Psoas muscle (tissue), 8 donors: ENCODE measurements at places on chromosomes 3 and 15. TPM values are rescaled to one million over a fixed set of nuclear protein-coding genes. Genes with fewer than 3 reads are reported as not detected.

The WDR72 gene
- not detected for total RNA-seq

The C3orf70 gene
- total RNA-seq: 0.77 TPM

- H3K4me3 ChIP-seq: no peak overlapping the region
- no peaks in the 10 kb centered on the region for H3K27me3 ChIP-seq
- no peaks in the 10 kb centered on the region for H3K4me1 ChIP-seq
- H3K27ac ChIP-seq: no peak overlapping the region
Measured at GRCh38 chr15:77031376-77032050, 36.6 kb downstream of the PSTPIP1 start.

The ABCC5 gene
- total RNA-seq: 51.6 TPM

DNA sequence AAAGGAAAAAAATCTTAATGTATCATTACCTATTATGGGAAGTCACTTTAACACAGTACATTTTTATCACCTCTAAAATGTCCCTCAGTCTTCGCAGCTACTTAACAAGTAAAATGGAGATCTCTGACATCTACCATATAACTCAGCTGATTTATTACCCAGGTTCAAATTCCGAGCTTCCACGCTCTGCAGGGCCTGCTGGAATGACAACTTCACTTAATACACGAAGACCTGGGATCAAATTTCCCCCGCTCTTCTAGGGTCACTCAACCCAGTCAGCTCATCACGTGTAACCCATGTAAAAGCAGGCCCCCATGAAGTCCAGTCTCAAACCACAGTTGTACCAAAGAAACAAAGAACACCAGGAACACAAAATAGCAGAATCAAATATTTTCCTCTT lies 44.2 kb upstream of the ACP3 start:
- H3K4me3 ChIP-seq: no peak overlapping the region
- H3K36me3 ChIP-seq: no peaks in the 10 kb centered on the region
- H3K27ac ChIP-seq: no peak overlapping the region
- H3K4me1 ChIP-seq: no peaks in the 10 kb centered on the region

DNA sequence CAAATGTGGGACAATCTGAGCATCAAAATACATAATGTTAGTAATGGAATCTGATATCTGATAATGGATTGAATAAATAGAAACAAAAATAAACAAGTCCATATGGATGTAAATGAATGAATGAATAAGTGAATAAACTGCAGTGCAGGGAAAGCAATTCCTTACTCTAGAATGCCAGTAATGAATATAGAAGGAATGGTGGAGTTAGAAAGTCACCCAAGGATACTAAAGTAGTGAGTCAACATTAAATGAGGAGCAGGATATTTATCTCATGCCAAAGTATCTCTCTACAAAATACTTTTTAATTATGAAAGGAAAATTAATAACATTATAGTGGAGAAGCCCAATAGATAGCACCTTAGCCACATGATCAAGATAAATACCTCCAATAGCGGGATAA lies 300.3 kb downstream of the FEZF2 start:
- no peak for DNase-seq
- no peak overlapping the region for H3K27ac ChIP-seq
- no peaks in the 10 kb centered on the region for H3K27me3 ChIP-seq
- H3K4me3 ChIP-seq: no peak overlapping the region
- H3K4me1 ChIP-seq: peaks cover 5% of the 10 kb centered on the region

The PPARG gene
- 6.0 TPM for total RNA-seq

DNA sequence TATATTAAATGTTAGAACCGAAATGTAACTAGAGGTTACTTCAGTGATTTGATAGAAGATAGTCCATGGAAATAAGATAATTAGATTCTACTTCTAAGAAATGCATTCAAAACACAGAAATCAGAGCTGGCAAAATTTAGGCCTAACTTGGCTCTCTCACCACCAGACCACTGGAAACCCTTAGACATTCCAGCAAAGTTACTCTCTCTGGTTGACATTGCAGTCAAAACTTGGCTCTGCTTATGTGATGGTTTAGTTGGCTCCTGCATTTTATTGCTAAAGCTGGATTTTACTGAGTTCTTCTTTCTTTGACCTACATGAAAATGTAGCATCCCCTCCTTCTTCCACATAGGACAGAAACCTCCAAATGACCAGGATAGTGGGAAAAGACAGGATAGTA lies 35.4 kb upstream of the CBLB start:
- H3K27ac ChIP-seq: no peak overlapping the region
- no peak overlapping the region for H3K4me3 ChIP-seq
- H3K36me3 ChIP-seq: no peaks in the 10 kb centered on the region
- no peaks in the 10 kb centered on the region for H3K27me3 ChIP-seq
- H3K4me1 ChIP-seq: peaks cover 32% of the 10 kb centered on the region
- DNase-seq: no peak

- no peaks in the 10 kb centered on the region for H3K27me3 ChIP-seq
- no peak overlapping the region for H3K27ac ChIP-seq
- H3K36me3 ChIP-seq: no peaks in the 10 kb centered on the region
- H3K4me3 ChIP-seq: no peak overlapping the region
Measured at GRCh38 chr15:92118162-92118935, 264.8 kb downstream of the SLCO3A1 start.
